Kidney glomerular epithelial cell (primary cell): ENCODE measurements at places on chromosomes 1 and 21.
A peak's percentile ranks its signal among the peaks of the same experiment; 100 is the strongest.

GRCh38 chr1:33364565-33364918, 43.6 kb upstream of the A3GALT2 start:
- DNase-seq: no peak

DNA sequence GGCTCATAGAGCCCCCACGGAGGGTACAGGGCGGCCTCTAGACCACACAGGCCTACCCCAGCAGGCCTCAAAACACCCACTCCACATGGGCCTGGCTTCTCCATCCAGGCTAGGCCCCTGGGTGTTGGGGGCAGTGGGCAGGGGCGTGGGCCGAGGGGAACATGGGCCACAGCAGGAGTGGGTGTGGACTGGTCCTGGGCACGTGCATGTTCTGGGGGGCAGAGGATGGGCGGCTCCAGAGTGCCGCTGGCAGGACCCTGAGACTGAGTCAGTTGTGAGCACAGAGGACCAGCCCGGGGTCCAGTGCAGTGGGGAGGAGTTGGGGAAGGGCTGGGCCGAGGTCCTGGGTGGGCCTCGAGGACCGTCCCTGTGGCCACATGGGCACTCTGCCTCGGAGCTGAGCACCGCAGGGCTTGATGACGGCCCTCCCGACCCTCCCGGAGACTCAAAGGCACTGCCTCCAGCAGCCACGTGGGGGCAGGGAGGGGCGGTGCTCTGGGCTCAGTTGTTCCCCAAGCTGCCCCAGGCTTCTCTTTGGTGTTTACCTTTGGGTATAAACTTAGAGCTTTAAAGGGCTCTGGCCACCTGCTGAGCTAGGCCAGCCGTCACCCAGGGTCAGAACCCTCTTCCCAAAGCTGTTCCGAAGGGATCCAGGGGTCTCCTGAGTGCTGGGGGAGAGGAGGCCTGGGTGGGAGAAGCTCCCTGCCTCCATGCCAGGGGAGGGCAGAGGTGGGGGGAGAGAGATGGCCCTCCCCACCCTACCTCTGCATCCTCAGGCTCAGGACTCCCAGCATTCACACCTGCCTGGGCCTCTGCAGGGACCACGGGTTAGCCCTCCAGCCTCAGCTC, 79.9 kb downstream of the MORN1 start:
- no peak for DNase-seq

GRCh38 chr1:214505134-214505533, 46.3 kb downstream of the PTPN14 start:
- DNase-seq: no peak

- DNase-seq: no peak
Measured at GRCh38 chr1:184620469-184620868, 134.2 kb downstream of the EDEM3 start.

DNA sequence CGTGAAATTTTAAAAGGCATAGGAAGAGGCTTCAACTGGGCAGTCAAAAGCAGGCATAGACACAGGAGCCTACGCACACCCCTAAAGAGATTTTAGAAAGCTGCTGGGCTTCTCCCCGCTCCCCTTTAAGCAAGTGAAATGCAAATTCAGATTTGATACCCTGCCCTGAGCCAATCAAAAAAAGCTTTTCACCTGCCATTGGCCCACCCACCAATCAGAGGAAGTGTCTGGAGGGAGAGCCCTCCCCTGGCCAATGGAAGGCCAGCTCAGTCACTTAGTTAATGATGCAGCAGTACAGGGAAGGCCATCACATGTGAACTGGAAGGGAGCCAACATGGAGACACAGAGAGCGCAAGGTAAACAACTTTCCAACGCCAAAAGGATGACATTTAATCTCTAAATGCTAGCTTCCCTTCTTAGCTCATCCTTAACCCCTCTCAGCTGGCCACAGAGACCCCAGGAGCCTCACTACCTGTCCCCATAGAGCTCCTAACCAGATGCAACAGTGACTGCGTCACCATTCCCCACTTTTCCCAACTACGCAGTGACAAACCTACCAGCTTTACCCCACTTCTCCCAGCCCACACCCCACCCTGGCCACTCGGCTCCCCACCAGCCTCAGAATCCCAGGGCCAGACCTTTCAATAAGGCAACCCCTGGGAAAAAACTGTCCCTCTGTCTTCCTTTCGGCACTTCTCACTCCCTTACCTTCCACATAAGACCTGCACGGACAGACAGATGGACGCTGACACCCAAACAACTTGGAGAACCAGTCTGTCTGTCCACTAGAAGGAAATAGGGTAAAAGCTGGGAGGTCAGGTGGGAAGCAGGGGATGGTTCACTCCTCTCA, 71.0 kb downstream of the CD46 start:
- peak; percentile 53 for DNase-seq

GRCh38 chr1:19374083-19374801, 62.1 kb downstream of the SLC66A1 start:
- no peak for DNase-seq

- peak; percentile 13 for DNase-seq
Measured at GRCh38 chr1:151130987-151131586, 15.3 kb downstream of the SEMA6C start.

- DNase-seq: no peak
Measured at GRCh38 chr21:36881228-36881627, 85.2 kb downstream of the HLCS start.

DNA sequence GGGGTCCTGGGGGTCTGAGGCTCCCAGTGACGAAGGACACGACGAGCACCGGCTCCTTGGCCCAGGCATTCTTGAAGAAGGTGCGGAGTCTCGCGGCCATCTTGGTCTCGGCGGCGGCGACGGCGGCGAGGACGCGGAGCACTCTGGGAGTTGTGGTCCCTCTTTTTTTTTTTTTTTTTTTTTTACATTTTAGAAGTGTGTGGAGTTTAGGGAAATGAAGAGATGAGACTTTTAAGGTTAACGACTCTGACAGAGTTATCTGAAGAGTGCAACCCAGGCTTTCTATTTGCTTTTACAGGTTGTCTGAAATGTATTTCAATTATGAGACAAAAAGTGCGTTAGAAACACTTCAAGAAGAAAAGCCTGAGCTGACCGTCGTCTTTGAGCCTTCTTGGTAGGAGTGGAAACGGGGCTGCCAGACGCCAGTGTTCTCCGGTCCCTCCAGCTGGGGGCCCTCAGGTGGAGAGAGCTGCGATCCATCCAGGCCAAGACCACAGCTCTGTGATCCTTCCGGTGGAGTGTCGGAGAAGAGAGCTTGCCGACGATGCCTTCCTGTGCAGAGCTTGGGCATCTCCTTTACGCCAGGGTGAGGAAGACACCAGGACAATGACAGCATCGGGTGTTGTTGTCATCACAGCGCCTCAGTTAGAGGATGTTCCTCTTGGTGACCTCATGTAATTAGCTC, 9.7 kb downstream of the OR2B11 start:
- DNase-seq: peak; percentile 43
